ENCODE measurements at places on chromosomes 1 and 21. TPM values are rescaled to one million over a fixed set of nuclear protein-coding genes. Genes with fewer than 3 reads are reported as not detected.

HSPA6 gene
- 1.4 TPM for total RNA-seq

DIO1 gene
- total RNA-seq: not detected

DCAF8 gene
- 50.1 TPM for total RNA-seq

ADGRL4 gene
- not detected for total RNA-seq

BSND gene
- not detected for total RNA-seq

KRTAP6-1 gene
- total RNA-seq: not detected

RHOU gene
- 11.4 TPM for total RNA-seq

MTR gene
- total RNA-seq: 6.7 TPM

KANK4 gene
- total RNA-seq: 0.32 TPM

AK2 gene
- total RNA-seq: 144 TPM

TRNP1 gene
- total RNA-seq: 278 TPM

OMA1 gene
- 5.5 TPM for total RNA-seq

FCRL3 gene
- not detected for total RNA-seq

GJA4 gene
- total RNA-seq: not detected

PDZK1 gene
- total RNA-seq: 0.90 TPM

PROK1 gene
- not detected for total RNA-seq

PLPP3 gene
- 31.4 TPM for total RNA-seq

TTC39A gene
- total RNA-seq: 1.6 TPM

NR5A2 gene
- total RNA-seq: 2.4 TPM

ARID1A gene
- total RNA-seq: 34.7 TPM

GPR37L1 gene
- total RNA-seq: 0.14 TPM

CLIC4 gene
- 53.4 TPM for total RNA-seq

RIMKLA gene
- total RNA-seq: 0.74 TPM

DNAJC6 gene
- 5.4 TPM for total RNA-seq

NECTIN4 gene
- total RNA-seq: 2.2 TPM

MRPL39 gene
- 35.8 TPM for total RNA-seq

COX20 gene
- 36.8 TPM for total RNA-seq

KCNJ9 gene
- not detected for total RNA-seq

FAM151A gene
- total RNA-seq: 0.29 TPM

AMPD1 gene
- not detected for total RNA-seq

NUDT4B gene
- total RNA-seq: 1.2 TPM

SEMA4A gene
- 0.40 TPM for total RNA-seq

RBM15 gene
- total RNA-seq: 8.0 TPM

LIPI gene
- total RNA-seq: not detected

CATSPERE gene
- total RNA-seq: 0.17 TPM

C1orf185 gene
- total RNA-seq: not detected

TIE1 gene
- 0.02 TPM for total RNA-seq

STUM gene
- total RNA-seq: not detected

LCE1F gene
- not detected for total RNA-seq

PLA2G2C gene
- total RNA-seq: not detected

ASCL5 gene
- total RNA-seq: 0.08 TPM

GBP5 gene
- not detected for total RNA-seq

UTS2 gene
- total RNA-seq: not detected

LCE3E gene
- total RNA-seq: not detected

RGSL1 gene
- not detected for total RNA-seq

CLCNKB gene
- not detected for total RNA-seq

REN gene
- total RNA-seq: not detected

FRRS1 gene
- total RNA-seq: 2.2 TPM

TMPRSS15 gene
- total RNA-seq: not detected

RUNX3 gene
- total RNA-seq: 4.2 TPM

KLHDC7A gene
- 1.5 TPM for total RNA-seq

FCAMR gene
- not detected for total RNA-seq

TRIM45 gene
- 1.2 TPM for total RNA-seq

OR2T33 gene
- not detected for total RNA-seq

LCE6A gene
- total RNA-seq: not detected

FCRL1 gene
- total RNA-seq: not detected

TDRD10 gene
- total RNA-seq: not detected

GJB4 gene
- total RNA-seq: 0.13 TPM

ATP1A4 gene
- not detected for total RNA-seq

RNU1-4 gene
- 6.1 TPM for total RNA-seq
